Femur (tissue), 1 donor: ENCODE measurements at places on chromosomes 1 and 21.
A peak's percentile ranks its signal among the peaks of the same experiment; 100 is the strongest.

- DNase-seq: no peak
Measured at GRCh38 chr1:21355956-21356355, 65.7 kb upstream of the ECE1 start.

DNA sequence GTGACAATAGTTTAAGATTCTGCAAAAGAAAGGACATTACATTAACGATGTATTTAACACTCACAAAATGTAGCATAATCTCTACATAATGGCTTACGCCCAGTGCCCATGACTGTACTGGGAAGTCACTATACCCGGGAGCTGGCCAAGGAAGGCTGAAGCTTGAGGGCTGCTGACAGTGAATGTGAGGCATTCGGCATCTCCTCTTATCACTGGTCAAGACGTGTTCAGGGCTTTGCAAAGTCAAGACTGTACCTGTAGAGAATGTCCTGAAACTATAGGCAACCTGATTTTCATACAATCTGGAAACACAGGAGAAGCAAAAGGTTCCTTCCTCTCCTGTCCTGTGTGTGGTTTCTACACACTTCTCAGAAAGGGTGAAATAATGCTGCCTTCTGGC is 12.7 kb upstream of the IFNGR2 start:
- no peak for DNase-seq

DNA sequence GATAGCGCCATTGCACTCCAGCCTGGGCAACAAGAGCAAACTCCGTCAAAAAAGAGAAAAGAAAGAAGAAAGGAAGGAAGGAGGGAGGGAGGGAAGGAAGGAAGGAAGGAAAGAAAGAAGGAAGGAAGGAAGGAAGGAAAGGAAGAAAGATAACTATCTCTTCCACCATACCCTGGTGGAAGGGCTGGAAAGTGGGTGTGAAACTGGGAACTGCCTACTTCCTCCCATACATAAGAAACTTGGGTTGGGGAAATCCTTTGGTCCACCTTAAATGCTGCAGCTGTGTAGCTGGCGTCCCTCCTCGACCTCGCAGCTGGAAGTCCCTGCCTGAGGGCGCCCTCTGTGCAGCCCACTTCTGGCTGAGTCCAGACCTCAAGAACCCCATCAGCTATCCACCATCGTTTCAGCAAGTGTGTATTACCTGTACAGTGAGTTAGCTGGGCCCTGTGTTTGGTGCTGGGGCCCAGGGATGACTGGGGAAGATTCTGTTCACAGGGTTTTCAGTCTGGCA is 4.6 kb upstream of the FAM167B start:
- DNase-seq: peak; percentile 70

DNA sequence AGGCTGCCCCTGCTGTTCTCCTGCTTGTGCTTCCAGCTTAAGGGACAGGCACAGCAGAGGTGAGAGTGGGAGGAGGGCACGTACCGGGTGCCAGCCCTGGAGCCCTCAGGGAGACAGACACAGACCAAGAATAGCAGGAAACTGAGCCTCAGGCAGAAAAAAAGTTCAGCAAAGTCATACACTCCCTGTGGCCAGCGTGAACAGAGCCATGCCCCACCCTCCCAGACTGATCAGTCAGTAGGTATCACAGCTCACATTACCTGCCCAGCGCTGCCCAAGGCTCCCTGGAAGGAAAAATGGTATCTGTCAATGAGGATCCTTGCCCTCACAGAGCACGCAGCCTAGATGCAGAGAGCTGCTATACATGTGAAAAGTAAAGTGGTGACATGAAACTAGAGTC is 1.3 kb downstream of the UBL4B start:
- DNase-seq: no peak

DNA sequence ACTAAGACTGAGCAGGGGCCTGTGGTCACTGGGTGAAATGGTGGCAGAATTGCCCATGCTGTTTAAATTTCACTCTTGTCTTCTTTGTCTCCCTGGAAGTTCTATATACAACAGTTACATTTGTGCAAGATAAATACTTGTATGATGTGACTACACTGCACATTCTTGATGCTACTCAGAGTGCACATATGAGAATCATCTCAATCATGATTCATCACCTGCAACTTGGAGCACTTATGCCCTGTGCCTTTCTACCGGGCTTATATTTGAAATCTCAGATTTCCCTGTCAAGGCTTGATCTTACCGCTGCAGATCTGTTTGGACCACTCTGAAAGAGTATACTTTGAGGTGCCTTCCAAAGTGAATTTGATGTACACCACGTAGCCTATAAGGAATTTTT is 10.6 kb downstream of the PGM1 start:
- no peak for DNase-seq

DNA sequence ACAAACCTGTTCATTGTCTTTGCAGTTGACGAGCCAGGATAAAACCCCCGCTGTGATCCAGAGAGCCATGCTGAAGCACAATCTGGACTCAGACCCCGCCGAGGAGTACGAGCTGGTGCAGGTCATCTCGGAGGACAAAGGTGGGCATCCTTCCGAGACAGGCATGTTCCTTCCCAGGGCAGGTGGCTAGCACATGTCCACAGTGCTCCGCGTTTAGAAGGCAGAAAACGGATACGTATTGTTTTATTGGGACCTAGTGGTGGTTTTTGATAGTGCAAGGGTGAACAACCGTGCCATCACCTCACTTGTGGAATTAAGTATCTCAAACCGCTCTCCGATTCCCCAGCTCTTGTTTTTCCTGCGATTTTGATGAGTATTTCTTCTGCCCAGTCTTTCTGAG is 115.3 kb downstream of the COLGALT2 start:
- no peak for DNase-seq

DNA sequence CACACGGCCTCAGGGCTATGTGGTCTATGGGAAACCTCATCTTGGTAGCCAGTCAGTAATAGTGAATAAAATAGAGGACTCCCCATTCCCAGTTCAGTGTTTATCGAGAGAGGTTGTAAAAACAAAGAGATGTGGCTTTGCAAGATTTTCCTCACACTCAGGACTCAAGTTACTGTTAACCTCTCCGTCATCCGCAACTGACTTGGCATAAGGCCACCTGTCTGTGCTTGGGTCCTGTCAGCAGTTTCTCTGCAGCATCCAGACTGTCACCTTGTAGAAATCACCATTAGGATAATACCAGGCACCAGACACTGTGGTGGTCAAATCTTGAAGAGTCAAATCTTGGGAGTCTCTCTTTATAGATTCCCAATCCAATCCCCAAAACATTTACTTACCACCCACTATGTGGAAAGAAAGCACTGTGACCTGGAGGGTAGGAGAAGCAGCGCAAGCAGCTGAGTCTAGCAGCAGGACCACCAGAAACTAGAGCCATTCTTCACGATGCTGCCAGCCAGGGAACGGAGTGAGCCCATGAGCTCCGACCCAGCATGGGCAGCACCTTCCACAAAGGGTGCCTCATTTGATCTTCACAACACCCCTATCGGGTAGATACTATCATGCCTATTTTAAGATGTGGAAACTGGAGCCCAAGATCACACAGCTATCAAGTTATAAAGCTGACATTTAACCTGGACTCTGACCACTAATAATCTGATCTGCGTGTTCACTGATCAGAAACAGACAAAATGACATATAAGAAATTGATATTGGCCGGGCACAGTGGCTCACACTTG is 5.6 kb upstream of the GPR25 start:
- DNase-seq: no peak

DNA sequence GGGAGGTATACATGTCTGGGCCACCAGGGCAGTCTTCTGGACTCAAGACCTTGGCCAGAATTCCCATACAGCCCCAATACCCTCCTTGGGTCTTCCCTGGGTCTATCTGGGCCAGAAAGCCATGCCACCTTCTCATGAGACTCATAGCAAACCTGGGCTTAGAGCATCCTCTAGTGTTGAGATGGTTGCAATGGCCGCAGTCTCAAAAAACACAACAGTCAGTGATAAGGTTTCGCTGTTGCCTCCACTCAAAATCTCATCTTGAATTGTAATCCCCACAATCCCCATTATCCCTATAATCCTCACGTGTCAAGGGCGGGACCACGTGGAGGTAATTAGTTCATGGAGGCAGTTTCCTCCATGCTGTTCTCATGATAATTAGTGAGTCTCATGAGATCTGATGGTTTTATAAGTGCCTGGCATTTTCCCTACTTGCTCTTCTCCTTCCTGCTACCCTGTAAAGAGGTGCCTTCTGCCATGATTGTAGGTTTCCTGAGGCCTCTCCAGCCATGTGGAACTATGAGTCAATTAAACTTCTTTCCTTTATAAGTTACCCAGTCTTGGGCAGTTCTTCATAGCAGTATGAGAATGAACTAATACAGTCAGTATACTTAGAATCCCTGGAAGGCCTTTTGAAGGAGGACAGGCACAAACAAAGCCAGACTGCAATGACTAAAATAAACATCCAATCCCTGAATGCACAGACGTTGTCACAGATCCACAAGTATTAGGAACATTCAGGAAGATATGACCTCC is 77.0 kb downstream of the CTH start:
- no peak for DNase-seq

DNA sequence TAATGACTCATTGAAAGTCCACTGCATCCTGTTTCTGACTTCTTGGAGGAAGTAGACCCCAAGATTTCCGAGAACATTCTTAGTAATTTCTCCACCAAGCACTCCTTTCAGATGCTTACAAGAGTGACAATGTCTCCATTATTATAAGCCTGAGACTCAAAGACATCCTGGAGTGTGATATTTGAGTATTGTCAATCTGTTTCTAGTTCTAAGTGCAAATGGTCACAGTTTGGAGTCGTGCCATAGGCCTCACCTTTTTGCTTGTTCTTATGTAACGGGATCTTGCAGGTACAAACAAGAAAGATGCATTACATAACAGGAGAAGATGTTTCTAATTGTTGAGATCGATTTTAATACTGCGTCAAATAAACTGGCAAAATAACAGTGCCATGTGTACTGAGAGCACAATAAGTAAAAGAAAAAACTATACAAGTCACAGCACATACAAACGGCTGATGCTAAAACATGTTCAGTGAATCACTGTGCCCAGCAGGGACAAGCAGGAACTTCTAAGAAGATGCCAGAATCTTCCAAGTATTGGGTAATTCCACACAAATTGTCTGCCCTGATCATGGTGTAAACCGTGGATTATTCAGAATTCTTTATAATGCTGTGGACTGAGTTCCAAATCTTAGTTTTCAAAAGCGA is 54.1 kb downstream of the CD2 start:
- no peak for DNase-seq

- peak; percentile 11 for DNase-seq
Measured at GRCh38 chr1:1196431-1197187, 9.8 kb downstream of the TNFRSF18 start.

DNA sequence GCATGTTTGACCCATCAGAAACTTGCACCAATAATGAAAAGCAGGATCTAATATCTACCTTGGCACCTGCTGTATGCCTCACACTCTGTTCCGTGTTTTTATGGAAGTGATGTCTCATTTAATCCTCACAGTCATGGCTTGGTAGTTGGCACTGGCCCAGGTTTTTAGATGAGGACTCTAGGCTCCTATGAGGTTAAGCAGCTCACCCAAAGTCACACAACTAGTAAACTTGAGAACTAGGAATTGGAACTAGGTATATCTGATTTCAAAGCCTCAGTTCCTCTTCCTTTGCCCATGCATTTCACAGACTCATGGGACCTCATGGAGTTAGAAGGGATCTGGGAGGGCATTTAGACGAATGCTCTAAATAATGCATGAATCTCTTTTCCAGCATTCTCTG is 21.3 kb upstream of the TARBP1 start:
- peak; percentile 51 for DNase-seq

GRCh38 chr1:50611675-50612074 is 188.4 kb upstream of the DMRTA2 start:
- no peak for DNase-seq

- DNase-seq: no peak
Measured at GRCh38 chr1:63659448-63659847, 66.2 kb downstream of the PGM1 start.

DNA sequence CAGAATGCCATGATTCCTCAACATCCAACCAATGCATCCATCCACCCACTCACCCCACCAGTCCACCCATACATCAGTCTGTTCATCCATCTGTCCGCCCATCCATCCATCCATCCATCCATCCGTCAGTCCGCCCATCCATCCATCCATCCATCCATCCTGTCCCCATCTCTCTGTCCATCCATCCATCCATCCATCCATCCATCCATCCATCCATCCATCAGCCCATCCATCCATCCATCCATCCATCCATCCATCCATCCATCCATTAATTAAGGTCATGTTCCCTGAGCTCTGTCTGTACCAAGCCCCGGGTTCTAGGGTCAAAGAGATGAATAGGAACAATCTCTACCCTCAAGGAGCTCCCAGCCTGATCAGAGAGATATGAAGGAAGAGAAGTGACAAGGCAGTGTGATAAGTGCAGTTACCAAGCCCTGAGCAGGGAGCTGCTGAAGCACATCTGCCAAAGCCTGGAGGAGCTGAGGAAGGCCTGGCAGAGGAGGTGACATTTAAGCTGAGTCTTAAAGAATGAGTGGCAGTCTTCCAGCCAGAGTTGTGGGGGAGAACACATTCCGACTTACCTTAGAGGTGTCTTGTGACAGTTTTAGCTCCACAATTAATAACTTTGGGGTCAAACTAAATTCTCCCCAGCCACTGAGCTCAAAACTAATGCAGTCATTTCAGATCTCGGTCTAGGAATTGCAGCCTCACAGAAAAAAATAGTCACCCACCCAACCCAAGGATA is 47.9 kb downstream of the GRIK3 start:
- no peak for DNase-seq

DNA sequence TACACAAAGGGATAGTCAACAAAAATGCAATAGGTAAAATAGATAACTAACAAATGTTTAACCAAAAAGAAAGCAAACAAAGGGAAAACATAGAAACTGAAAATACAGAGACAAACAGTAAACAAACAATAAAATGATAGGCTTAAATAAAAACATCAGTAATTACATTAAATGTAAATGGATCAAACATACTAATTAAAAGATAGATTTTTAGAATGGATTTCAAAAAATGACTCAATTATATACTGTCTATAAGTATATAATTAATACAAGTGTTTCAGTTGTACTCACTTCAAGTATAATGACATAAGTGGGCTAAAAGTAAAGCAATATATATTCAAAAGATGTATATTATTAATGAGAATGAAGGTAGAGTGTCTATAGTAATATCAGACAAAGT is 101.1 kb downstream of the MRPS6 start:
- no peak for DNase-seq

- DNase-seq: no peak
Measured at GRCh38 chr1:3113047-3113740, 44.2 kb downstream of the PRDM16 start.

GRCh38 chr1:55822891-55823290 is 607.7 kb upstream of the USP24 start:
- no peak for DNase-seq

DNA sequence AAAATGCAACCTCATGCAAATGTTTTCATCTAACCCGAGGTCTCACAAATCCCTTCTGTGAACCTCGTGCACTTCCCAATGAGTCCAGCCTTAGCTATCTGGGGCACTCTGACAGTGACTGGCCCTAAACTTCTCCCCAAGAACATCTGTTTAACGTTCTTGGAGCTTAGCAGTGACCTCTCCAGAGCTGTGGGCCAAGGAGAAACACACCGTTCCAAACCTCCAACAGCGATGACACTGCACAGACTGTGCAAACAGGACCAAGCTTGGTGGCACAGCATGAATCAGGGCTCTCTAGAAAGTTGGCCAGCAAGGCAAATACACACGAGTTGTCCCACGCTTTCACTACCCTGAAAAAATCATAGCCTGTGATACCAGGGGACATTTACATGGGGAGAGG is 15.8 kb downstream of the BEND5 start:
- no peak for DNase-seq
